HFFc6 (cell line): ENCODE measurements at places on chromosomes 4 and X. TPM values are rescaled to one million over a fixed set of nuclear protein-coding genes. Genes with fewer than 3 reads are reported as not detected.

GRCh38 chr4:111512081-111512783 is 633.0 kb upstream of the FAM241A start:
- DNase-seq, result peak; percentile 94

Gene GAGE13
- total RNA-seq, result not detected in 3 replicates

- DNase-seq, result no peak
Observed at GRCh38 chr4:62222121-62222520, 1022.0 kb downstream of the ADGRL3 start.

GRCh38 chrX:34875204-34875603 is 67.4 kb upstream of the FAM47B start:
- peak; percentile 8 for DNase-seq

DNA sequence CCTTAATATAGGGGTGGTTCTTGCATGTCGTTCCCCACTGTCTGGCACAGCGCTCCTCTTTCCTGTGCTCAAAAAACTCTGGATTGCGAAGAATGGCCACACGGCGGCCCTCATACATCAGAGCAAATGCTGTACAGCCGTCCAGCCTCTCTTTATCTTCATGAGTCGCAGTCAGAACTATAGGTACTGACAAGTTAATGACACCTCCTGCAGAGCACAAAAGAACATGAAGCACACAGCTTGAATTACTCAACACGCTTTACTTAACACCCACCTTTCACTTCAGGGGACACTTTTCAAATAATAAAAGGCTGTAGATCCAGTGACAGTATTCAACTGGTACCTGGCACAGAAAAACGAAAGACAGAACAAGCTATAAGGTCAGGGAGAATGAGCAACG is 65.3 kb downstream of the PAPSS1 start:
- DNase-seq, result no peak

Gene IL3RA
- total RNA-seq, result 0.12 to 0.13 TPM (median 0.13 TPM) in 3 replicates

Gene CTBP1
- total RNA-seq, result 115 to 130 TPM (median 116 TPM) in 3 replicates

Gene CT47B1
- not detected in 3 replicates for total RNA-seq

GRCh38 chrX:153775293-153776119 is 5.3 kb upstream of the SRPK3 start:
- DNase-seq, result no peak

GRCh38 chrX:122303761-122304160 is 880.3 kb upstream of the GRIA3 start:
- no peak for DNase-seq

DNA sequence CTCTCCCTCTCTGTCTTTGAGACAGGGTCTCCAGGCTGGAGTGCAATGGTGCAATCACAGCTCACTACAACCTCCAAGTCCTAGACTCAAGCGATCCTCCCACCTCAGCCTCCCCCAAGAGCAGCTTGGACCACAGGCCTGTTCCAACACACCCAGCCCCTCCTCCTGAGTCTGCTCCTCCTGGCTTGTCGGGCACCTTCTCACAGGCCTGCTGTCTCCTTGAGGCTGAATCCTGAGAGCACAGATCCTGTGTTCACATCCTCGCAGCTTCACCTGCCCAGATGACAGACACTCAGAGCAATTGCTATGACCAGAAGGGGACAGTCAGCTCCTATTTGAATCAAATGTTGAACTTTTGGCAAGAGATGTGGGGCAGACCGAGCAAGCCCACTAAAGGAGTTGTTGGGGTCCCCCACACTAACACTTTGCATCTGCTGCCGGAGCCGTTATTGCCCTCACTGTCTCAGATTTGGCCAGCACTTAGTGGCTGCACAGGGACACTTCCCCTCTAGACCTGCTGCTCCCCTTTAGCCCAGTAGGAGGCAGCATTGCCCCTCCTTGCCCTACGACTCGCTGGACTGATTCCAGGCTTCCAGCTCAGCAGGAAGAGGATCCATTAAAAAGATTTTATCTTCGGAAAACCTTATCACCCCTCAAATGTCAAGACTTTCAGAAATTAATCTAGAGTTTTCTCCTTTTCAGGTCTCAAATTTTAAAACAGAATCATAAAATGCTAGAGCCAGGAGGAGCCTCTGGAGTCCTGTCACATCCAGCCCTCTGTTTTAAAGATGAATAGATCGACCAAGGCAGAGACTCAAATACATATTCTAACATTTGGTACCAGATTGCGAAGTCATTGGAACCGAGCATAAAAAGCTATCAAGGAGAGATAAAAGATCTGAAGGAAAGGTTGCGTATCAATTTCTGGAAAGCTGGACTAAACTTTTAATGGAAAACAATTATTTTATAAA is 113.7 kb downstream of the USP46 start:
- DNase-seq, result peak; percentile 47

DNA sequence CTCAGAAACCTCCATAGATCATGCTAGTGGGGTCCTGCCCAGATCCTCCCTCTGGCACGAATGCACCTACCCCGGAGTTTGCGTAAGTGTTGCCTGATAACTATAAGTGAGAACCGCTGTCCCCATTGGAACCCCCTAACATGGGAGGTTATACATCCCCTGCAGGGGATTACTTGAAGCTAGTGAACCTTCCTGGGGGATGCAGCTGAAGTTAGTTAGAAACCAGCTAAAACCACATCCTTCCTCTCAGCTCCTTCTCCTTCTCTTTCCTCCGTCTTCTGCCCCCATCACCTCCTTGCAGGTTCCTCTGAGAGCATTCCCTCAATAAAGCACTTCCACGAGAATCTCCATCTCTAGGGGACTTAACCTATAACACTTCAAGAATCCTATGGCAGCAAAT is 95.0 kb downstream of the ZNF827 start:
- DNase-seq, result no peak

Gene SMARCA1
- 65.4 to 71.7 TPM (median 65.9 TPM) in 3 replicates for total RNA-seq

- no peak for DNase-seq
Observed at GRCh38 chrX:10327651-10328050, 170.9 kb downstream of the CLCN4 start.

- peak; percentile 71 for DNase-seq
Observed at GRCh38 chrX:17547658-17548057, 172.7 kb downstream of the NHS start.

DNA sequence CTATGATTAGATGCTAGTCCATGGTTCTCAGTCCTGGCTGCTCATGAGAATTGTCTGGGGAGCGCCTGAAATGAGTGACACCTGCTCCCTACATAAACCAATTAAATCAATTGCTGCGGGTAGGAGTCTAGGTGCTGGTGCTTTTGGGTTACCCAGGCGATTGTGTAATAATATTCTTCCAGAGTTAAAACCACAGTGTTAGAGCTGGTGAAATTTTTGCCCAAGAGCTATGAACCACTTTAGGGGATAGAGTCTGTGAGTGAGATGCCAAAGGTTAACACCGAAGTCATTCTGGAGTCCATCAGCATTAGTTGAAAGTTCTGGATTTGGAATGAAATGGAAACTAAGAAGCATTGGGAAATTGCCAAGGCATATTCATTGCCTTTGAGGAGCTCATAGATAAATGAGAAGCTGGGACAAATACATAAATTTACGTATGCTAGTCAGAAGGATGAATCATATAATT is 15.3 kb downstream of the PDK3 start:
- DNase-seq, result no peak
